ENCODE measurements at places on chromosomes 7 and 10. TPM values are rescaled to one million over a fixed set of nuclear protein-coding genes. Genes with fewer than 3 reads are reported as not detected.

Gene TMEM176B
- 79.8 TPM for polyA plus RNA-seq

Gene PLEKHS1
- polyA plus RNA-seq: 0.15 TPM

Gene FAM237B
- polyA plus RNA-seq: 0.68 TPM

Gene TMEM273
- polyA plus RNA-seq: 3.1 TPM

Gene SMO
- polyA plus RNA-seq: 97.2 TPM

Gene SLC25A40
- polyA plus RNA-seq: 30.8 TPM

Gene FMC1
- polyA plus RNA-seq: 26.8 TPM

Gene ANLN
- 20.6 TPM for polyA plus RNA-seq

Gene EPHA1
- polyA plus RNA-seq: 19.6 TPM

Gene SPDYE8
- polyA plus RNA-seq: 0.83 TPM

Gene ITPRID1
- polyA plus RNA-seq: not detected

Gene LDB3
- polyA plus RNA-seq: 1.5 TPM

Gene CASTOR2
- 6.4 TPM for polyA plus RNA-seq

Gene AGAP9
- polyA plus RNA-seq: 23.9 TPM

Gene GDF10
- polyA plus RNA-seq: 1.5 TPM

Gene CYP3A4
- 0.39 TPM for polyA plus RNA-seq

Gene CDK5
- polyA plus RNA-seq: 17.3 TPM

Gene CWF19L1
- 30.4 TPM for polyA plus RNA-seq

Gene NKX1-2
- not detected for polyA plus RNA-seq

Gene TRIM56
- 22.3 TPM for polyA plus RNA-seq

Gene TUBAL3
- polyA plus RNA-seq: 0.17 TPM

Gene HMX2
- polyA plus RNA-seq: 1.5 TPM

All from renal cortex interstitium (tissue), 15 donors.